ENCODE measurements at places on chromosomes 5 and 9.

GRCh38 chr9:16138561-16139491 lies 586.0 kb downstream of the CCDC171 start:
- no peaks in the 10 kb centered on the region for H3K27me3 ChIP-seq
- no peaks in the 10 kb centered on the region for H3K36me3 ChIP-seq
- no peak overlapping the region for H3K27ac ChIP-seq
- H3K4me3 ChIP-seq = no peak overlapping the region

GRCh38 chr5:32353420-32353819 lies 40.7 kb upstream of the MTMR12 start:
- H3K36me3 ChIP-seq = peaks cover 9% of the 10 kb centered on the region
- H3K4me3 ChIP-seq = no peak overlapping the region
- no peaks in the 10 kb centered on the region for H3K4me1 ChIP-seq

DNA sequence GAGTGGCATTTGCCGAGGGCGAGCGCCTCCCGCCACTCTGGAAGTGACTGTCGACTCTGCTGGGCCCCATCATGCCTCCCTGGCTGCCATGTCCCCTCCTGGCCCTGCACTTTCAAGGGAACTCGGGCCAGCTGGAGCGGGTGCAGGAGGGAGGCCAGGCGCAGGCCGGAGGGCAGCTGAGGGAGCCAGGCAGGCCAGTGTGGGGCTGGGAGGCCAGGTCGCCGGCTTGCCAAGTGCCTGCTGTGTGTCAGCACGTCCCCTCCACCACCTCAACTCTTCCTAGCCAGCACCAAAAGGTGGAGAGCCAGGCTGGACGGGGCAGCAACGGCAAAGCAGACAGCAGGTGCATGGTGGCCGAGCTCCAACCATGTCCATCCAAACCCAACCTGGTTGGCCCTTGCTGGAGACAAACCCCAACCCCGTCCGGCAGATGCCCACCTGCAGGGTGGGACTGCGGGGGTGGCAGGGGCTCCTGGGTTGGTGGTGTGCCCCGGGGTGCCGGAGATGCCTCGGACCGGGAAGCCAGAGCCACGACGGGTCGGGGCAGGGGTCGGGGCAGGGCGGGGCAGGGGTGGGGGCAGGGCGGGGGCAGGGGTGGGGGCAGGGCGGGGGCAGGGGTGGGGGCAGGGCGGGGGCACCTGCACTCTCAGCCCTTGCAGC lies 36.5 kb upstream of the EGFL7 start:
- peaks cover 5% of the 10 kb centered on the region for H3K4me1 ChIP-seq
- H3K27ac ChIP-seq = no peak overlapping the region
- no peaks in the 10 kb centered on the region for H3K27me3 ChIP-seq
- no peak overlapping the region for H3K4me3 ChIP-seq

GRCh38 chr5:168827636-168828035 lies 248.5 kb upstream of the PANK3 start:
- no peak overlapping the region for H3K4me3 ChIP-seq
- H3K27me3 ChIP-seq = no peaks in the 10 kb centered on the region
- peaks cover 9% of the 10 kb centered on the region for H3K36me3 ChIP-seq
- no peaks in the 10 kb centered on the region for H3K4me1 ChIP-seq
- no peak overlapping the region for H3K27ac ChIP-seq
- no peak for DNase-seq

- H3K27ac ChIP-seq = no peak overlapping the region
- no peaks in the 10 kb centered on the region for H3K36me3 ChIP-seq
- no peaks in the 10 kb centered on the region for H3K4me1 ChIP-seq
Observed at GRCh38 chr9:124060844-124061605, 49.5 kb downstream of the LHX2 start.

DNA sequence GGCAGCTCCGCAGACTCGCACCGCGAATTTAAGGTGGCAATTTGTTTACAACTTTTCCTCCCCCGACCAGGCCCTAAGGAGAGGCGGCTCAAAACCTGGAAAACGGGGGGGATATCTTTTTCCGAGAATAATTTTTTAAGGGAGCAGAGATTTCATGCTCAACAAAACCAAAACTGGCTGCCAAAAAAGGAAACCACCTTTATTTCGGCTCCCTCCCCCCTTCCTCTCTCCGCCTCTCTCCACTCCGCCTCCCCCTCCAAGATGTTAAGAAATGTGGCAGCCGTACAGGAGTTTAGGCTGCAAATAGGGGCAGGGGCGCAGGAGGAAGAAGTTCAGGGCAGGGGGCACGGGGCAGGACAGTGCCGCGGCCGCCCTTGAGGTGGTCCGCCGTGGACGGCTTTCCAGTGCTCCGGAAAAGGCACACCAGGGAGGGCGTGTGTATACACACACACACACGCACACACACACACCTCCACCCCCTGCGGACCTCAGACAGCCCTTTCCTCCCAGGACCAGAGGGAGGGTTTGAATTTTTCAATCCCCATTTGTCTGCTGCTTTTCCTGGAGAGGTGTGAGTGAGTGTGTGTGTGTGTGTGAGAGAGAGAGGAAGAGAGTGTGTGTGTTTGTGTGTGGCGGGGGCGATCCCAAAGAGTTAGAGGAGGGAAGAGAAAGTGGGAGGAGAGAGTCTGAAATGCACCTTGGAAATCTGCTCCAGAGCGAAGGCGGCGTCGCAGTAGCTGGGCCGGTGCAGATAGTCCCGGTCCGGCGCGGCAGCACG lies 9.1 kb downstream of the PTCH1 start:
- H3K27me3 ChIP-seq = no peaks in the 10 kb centered on the region
- H3K36me3 ChIP-seq = peaks cover 2% of the 10 kb centered on the region
- DNase-seq = peak; percentile 53
- H3K27ac ChIP-seq = peak overlapping the region; percentile 91

GRCh38 chr9:5799314-5799713 lies 33.6 kb downstream of the ERMP1 start:
- no peak overlapping the region for H3K27ac ChIP-seq
- H3K4me3 ChIP-seq = no peak overlapping the region
- H3K27me3 ChIP-seq = no peaks in the 10 kb centered on the region
- no peaks in the 10 kb centered on the region for H3K4me1 ChIP-seq
- no peak for DNase-seq

All from trophoblast cell (in vitro differentiated cells and primary cell).